ENCODE measurements at places on chromosomes 13 and 19. TPM values are rescaled to one million over a fixed set of nuclear protein-coding genes. Genes with fewer than 3 reads are reported as not detected.

Gene KIR3DL2
- total RNA-seq, result not detected

Gene EHD2
- 38.8 TPM for total RNA-seq

Gene STK24
- 61.3 TPM for total RNA-seq

Gene C19orf33
- total RNA-seq, result 13.1 TPM

Gene LCP1
- total RNA-seq, result 28.2 TPM

GRCh38 chr13:77874406-77874805 is 44.2 kb downstream of the EDNRB start:
- DNase-seq, result no peak

GRCh38 chr19:15488489-15489226 is 9.4 kb upstream of the PGLYRP2 start:
- DNase-seq, result peak; percentile 67

DNA sequence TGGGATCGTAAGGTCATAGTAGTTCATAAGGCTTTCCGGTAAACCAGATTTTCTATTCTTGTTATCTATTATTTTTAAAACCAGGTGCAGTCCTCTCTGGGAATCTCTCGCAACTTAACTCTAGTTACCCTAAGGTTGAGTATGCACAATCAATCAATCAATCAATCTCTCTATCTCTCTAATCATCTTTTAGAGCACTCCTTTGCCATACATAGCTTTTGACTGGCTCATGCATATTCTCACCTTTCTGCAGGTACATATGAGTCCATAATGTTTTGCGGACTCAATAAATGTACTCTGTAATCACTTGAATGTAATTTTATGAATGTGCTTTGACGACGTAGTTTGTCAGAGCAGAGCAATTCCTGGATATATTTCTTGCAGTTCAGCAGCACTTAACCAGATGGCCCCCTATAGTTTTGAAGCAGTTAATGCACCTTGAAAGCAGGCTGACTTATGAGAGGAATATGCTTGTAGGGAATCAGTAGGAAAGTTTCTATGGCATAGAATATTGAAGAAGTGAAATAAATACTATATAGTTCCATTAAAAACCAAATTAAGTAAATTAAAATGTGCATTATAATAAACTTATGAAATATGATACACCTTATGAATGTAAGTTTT is 524.7 kb downstream of the GPC5 start:
- DNase-seq, result no peak

DNA sequence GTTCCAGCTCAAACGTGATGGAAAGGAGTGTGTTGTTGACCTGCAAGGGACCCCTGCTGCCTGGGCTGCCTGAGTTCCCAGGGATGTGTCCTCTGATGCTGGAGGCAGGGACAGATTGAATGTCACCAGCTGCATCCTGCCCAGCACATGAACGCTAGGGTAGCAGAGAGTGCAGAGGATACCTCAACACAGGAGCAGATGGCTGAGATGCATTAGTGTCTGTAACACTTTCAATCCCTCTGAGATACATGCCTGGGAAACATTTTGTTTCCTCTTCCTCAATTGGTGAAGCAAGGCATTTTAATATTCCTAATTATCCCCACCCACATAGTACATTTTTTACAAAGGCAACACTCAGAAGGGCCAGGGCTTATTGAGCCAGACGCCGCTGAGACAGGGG is 106.4 kb upstream of the UBL3 start:
- no peak for DNase-seq
